ENCODE measurements at places on chromosomes 2 and 18.
A peak's percentile ranks its signal among the peaks of the same experiment; 100 is the strongest.

DNA sequence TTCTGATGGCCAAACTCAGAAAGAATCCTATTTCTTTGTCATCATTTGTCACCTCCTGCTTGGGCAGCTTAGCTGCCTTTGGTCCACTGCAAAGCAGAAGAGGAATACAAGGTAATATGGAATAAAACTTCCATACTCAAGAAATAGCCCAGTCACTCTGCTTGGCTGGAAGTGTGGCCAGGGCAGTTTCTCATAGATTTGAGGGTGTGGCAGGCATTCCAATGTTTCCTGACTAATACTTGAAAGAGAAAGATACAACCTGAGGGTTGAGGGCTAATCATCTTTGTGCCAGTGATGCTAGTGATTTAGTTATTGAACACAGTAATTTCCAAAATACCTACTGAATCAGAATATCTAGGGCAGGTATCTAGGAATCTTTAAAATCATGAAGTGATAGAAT is 83.1 kb downstream of the FAM161A start:
- DNase-seq: no peak

DNA sequence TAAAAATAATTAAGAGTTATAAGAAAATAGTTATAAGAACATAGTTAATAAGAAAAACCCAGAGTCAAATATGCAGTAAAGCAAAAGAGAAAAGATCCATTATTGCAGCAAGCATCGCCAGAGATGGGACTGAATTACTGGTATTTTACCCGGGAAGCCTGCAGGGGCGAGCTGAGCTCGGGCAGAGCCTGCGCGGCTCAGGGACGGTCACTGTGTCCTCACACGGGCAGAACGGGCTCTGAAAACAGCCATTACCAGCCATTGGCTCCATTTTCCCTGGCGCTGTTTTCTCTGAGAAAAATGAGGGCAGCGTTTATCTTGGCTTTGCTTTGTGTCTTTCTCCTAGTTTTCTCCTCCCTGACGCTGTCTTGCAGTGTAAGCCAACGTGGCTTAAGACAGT is 95.3 kb upstream of the ALKAL2 start:
- no peak for DNase-seq

DNA sequence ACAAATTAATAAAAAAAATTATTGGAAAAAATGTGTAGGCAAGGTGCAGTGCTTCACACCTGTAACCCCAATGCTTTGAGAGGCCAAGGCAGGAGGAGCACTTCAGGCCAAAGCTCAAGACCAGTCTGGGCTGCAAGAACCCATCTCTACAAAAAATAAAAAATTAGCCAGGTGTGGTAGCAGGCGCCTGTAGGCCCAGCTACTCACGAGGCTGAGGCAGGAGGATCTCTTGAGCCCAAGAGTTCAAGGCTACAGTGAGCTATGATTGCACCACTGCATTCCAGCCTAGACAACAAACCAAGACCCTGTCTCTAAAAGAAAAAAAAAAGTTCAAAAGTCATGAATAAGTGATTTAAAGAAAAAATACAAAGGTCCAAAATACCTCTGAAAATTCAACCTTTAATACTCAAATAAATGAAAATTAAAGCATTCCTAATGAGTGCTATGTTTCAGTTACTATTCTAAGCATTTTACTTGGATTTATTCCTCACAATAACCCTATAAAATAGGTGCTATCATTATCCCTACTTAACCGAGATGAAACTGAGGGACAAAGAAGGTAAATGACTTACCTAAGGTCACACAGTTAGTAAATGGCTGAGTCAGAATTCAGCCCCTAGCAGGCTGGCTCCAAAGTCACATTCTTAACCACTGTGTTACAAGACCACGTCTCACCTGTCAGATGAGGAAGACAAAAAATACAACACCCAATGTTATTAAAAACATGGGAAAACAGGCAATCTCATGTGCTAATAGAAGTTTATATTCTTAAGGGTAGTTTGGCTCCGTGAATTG is 36.4 kb upstream of the PCBP1 start:
- no peak for DNase-seq

- no peak for DNase-seq
These were observed 143.1 kb upstream of the GAREM1 start for GRCh38 chr18:32613821-32614220.

DNA sequence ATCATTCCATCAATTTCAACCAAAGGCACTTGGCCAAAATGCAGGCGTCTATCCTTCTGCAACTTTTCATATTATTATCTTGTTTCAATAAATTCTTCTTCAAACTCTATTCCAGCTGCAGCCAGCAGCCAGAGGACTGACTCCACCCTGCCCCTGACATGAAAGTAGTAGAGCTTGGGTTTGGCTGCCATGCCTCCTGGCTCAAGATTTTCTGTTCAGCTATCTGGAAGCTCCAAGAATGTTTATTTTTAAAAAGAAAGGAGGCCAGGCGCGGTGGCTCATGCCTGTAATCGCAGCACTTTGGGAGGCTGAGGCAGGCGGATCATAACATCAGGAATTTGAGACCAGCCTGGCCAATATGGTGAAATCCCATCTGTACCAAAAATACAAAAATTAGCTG is 4.9 kb downstream of the DNAH7 start:
- no peak for DNase-seq

- DNase-seq: no peak
These were observed 79.2 kb upstream of the IL1R2 start for GRCh38 chr2:101912545-101912944.

- no peak for DNase-seq
These were observed 8.1 kb downstream of the AOX1 start for GRCh38 chr2:200593905-200594304.

GRCh38 chr18:75845413-75845812 is 417.9 kb upstream of the SMIM21 start:
- no peak for DNase-seq

DNA sequence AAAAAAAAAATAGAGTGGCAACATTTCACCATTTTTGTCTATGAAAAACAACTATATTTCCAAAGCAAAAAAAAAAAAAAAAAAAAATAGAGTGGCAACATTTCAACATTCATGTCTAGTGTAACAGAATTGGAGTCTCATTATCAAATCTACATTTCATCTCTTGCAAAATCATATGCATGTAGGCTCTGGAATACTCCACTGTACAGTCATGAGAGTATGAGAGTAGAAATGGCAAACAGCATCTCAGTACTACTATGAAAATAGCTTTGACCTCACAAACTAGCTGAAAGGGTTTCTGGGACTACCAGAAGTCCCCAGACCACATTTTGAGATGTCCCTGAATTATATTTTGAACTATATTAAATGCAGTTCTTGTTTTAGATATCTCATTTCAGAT is 82.8 kb downstream of the SMAD2 start:
- no peak for DNase-seq

- DNase-seq: no peak
These were observed 94.9 kb upstream of the PXDN start for GRCh38 chr2:1839066-1839756.

DNA sequence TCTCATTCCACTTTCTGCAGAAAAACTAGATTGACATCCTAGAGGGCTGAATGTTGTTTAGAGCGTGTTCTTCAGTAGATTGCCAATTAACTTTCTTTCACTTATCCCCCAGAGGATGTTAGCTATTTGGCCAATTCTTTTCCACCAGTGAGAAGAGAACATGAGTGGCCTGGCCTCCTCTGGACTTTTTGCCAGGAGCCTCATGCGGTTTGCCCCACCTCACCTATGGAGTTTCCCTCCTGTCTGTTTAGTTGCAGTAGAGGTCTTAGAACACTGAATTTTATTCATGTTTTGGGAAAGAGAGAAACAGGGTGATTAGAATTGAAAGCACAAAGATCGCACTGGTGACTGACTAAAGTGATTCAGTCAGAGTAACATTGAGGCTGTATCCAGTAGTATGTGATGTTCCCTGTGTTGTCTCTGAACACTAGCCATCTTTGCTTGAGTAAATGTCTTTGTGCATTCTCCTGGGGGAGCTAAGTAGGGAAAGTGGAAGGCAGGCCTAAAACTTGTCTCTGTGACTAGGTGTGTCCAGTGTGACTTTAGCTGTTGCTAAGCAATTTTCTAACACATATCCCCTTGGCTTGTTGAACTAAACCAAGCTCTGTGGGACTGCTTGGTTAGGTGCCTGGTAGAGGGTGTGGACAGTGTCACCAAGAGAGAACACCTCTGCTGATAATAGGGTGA is 34.0 kb downstream of the UGP2 start:
- DNase-seq: no peak

GRCh38 chr18:54125429-54125828 is 99.0 kb downstream of the MBD2 start:
- no peak for DNase-seq

- DNase-seq: no peak
These were observed 26.6 kb downstream of the EML6 start for GRCh38 chr2:54750040-54750439.

GRCh38 chr2:240413813-240414429 is 21.5 kb upstream of the GPC1 start:
- no peak for DNase-seq

- DNase-seq: no peak
These were observed 108.6 kb downstream of the MAP4K4 start for GRCh38 chr2:101806123-101806522.

DNA sequence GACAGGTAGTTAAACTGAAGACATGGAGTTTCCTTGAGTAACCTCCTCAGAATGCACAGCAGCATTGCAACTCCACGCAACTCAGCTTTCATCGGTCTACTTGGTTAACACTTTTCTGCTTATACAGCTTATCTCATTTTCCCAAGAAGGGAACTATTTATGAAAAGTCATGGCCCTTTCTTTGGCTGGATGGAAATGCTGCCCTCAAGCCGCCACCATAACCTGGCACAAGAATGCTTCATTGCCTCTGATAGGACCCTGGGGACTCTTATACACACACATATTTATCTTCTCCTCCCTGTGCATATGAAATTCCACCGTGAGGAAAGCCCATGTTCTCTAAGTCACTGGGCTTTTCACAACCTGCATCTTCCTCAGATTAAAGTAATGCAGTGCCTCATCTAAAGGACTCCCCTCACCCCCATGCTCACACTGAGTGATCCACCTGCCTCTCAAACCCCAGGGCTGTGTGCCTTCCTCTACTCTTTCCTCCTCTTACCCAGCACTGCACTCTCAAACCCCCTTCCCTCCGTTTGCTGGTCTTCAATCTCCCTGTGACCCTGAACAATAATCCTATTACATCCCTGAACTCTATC is 192.0 kb upstream of the HNRNPA3 start:
- no peak for DNase-seq

DNA sequence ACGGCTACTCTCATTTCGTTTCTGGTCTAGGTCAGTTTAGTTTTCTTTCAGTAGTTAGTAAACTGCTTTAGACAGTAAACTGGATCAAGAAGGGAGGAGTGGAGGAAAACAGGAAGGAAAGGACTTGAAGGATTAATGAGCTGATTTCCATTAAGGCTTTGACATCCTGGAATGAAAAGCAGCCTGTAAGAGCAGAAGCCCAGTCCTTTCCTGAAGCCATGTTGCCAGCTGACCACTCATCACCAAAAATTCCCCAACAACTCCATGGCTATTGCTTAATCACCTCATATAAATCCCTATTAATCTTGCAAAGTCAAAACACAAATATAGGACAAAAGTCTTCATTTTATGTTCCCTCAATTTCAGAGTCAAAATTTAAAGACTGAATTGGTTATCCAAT is 113.7 kb upstream of the ZFP36L2 start:
- DNase-seq: no peak

DNA sequence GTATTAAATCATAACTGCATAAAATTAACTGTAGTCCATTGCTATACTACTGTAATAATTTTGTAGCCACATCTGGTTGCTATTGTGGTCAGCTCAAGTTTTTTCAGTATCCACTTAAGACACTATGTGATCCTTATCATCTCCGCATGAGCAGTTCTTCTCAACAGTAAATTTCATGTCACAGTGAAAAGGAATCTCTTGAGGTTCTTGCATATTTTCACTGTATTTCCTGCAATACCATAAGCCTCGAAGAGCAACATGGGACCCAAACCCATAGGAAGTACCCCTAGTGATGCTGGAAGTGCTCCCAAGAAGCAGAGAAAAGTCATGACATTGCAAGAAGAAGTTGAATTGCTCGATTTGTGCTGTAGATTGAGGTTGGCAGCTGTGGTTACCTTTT is 86.7 kb downstream of the LDLRAD4 start:
- DNase-seq: no peak

DNA sequence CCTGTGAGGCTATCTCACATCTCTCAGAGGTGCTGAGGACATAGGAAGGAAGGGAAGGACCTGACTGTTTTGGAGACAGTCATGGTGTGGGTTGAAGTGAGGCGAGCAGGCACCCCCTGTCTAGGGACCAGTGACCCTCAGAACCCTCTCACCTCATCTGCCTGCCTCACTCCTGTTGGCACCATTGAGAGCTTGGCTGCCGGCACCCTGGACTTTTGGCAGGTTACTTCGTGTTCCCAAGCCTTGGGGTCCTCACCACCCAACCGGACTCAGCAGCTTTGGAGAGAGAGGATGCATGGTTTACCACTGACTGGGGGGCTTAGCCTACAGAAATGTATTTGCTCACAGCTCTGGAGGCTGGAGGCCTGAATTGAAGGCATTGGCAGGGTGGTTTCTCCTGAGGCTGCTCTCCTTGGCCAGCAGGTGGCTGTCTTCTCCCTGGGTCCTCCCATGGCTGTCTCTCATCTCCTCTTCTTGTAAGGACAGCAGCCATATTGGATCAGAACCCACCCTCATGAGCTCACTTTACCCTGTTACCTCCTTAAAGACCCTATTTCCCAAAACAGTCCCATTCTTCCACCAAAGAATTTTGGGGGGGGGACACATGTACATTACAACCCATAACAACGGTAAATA is 142.0 kb downstream of the TSN start:
- DNase-seq: no peak

DNA sequence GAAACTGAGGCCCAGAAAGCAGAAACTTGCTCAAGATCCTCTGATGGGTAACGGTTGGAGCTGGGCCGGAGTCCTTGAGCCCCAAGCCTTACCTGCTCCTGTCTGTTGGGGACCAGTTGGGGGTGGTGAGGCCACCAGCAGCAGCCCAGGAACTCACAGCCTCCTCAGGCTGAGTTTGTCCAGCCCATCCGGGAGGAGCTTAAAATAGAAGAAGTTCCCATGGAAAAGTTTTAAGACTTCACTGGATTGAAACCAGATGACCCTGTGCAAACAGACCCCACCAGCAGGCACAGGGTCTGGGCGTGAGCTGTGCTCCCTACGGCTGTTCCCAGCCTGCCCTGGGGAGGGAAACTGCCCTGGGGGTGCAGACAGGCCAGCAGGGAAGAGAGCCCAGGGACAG is 40.6 kb upstream of the FOSL2 start:
- no peak for DNase-seq

DNA sequence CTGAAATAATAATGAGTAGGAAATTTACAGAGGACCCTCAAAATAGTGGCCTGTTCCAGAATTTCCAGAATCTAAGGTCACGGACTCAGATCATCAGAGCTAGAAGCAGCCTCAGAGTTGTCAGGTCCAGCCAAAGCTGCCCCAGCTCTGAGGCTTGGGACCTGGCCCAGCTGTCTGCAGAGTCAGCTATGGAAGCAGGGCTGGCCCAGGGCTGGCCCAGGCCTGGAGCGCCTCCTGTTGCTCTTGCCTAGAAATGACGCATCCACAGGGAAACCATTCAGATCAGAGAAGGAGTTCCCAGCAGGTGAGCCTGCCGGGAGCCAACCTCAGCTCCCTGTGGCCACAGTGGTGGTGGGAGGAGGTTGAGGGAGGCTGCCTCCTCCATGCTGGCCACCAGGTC is 106.7 kb upstream of the ARL4C start:
- no peak for DNase-seq

GRCh38 chr2:101038455-101039255 is 36.6 kb downstream of the RPL31 start:
- no peak for DNase-seq

GRCh38 chr2:218908721-218909619 is 28.3 kb downstream of the WNT10A start:
- DNase-seq: peak; percentile 63

- DNase-seq: no peak
These were observed 71.0 kb upstream of the MMADHC start for GRCh38 chr2:149658553-149658952.

- no peak for DNase-seq
These were observed 272.5 kb downstream of the GALR1 start for GRCh38 chr18:77522051-77522675.

Measured in stimulated activated CD8-positive, alpha-beta memory T cell treated with anti-CD3 and anti-CD28 coated beads, Interleukin-7, amount 100 ng/mL, for 1 hour (primary cell).